Tibial nerve (tissue), 4 donors: ENCODE measurements at places on chromosomes 2 and 18.

GRCh38 chr2:164992818-164993217 is 37.5 kb upstream of the SLC38A11 start:
- no peak for DNase-seq

DNA sequence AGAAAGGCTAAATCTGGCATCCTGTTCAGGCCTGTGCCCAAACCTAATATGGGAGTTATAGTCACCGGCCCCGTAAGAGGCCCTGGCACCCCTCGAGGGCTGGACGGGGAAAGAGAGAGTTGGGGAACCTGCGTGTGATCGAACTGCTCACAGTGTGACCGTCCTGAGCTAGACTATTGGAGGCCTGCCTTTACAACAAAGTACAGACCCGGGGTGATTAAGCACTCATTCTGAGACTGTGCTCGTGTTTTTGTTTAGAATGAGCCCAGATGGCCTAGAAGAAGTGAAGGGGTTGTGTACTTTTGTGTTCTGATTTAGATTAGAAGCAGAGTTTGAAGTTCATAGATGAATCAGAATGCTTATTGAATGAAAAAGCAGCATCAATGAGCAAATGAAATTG is 115.3 kb downstream of the ACOXL start:
- DNase-seq, result no peak

GRCh38 chr18:76323891-76324290 is 171.2 kb downstream of the ZNF516 start:
- no peak for DNase-seq

GRCh38 chr2:230759481-230760167 is 47.0 kb downstream of the CAB39 start:
- DNase-seq, result no peak

GRCh38 chr2:28340312-28341202 is 52.1 kb upstream of the FOSL2 start:
- DNase-seq, result no peak

GRCh38 chr2:85865539-85866164 is 23.1 kb downstream of the ST3GAL5 start:
- no peak for DNase-seq

- no peak for DNase-seq
These were observed 113.8 kb upstream of the RGPD4 start for GRCh38 chr2:107712857-107713256.

DNA sequence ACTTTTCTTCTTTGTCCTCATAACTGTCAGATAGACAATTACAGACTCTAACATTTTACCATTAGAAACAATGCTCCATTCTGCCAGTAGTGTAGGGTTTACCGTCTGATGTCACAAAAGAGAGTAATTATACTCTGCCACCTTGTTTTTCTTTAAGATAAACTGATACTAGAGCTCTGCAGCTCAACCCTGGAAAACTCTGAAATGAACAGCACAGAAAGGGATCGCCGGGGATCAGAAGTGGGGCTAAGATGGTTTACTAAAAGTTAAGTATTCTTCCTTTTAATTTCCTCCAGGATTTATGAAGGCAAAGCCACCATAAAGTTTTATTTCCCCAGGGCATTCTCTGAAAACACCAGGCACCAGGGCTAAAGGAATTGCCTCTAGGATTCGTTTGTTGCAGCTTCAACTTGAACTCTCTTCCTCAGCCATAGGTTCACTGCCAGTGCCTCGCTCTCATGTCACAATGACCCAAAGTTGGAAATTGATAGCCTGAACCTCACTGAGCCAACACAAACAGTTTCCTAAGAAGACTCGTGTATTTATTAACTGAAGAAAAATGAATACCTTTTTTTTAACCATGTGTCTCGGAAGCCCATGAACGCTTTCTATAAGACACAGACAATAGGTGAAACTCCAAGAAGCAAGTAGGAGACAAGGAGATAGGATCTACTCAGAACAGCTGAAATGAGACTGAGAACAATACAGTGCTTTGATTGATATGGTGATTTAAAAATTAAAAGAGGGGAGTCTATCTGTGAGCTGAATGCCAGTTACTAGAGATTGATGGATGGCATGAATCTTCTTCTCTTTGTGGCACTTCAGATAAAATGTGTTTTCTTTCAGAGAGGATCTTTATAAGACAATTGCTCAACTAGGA is 121.5 kb upstream of the SPATS2L start:
- no peak for DNase-seq

GRCh38 chr2:186913870-186914269 is 64.9 kb upstream of the ZSWIM2 start:
- no peak for DNase-seq

DNA sequence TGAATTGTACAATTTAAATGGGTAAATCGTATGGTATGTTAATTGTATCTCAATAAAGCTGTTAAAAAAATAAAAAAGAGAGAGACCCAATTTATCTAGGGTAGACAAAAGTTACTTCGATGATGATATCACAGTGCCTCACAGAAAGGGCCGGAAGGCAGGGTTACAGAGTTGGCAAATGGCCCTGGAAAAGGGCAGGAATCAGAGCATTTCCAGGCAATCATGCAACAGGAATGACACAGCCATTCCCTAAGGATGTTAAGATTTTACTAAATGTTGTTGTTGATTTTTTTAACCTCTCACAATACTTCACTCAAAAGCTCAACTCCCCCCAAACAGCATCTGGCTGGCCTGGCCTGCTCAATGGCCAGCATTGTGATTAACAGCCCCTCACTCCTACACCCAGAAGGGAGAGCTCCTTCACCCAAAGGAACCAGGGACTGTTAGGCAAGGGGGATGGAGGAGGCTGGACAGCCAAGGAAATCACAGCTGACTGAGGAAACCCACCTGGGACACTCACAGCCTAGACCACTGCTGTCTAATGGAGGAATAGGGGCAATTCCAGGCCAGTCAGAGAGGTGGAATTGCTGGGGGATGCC is 7.7 kb upstream of the SP100 start:
- DNase-seq, result no peak

DNA sequence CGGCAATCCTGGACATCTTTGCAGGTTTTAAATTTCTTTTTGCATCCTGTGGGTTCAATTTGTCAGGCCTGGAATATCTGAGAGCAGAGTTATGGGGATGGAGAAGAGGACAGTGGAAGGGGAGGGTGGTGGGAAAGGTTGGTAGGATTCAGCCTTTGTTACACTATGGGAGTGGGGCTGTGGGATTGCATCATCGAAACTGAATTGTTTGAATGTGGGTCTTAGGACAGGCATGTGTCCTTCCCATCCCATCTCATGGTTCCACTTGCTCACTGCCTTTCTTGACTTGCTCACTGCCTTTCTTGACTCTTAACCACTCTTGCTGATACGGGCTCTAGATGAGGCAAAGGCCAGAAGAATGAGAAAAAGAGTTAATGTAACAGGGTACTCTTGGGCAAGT is 12.9 kb downstream of the IGFBP2 start:
- DNase-seq, result no peak
